GM23248 (cell line): ENCODE measurements at places on chromosomes 1 and 21.
A peak's percentile ranks its signal among the peaks of the same experiment; 100 is the strongest.

- peaks cover 16% of the 10 kb centered on the region for H3K4me1 ChIP-seq
- H3K27me3 ChIP-seq, result no peaks in the 10 kb centered on the region
- no peak overlapping the region for H3K27ac ChIP-seq
- no peak overlapping the region for H3K4me3 ChIP-seq
These were observed 129.2 kb downstream of the PSMG1 start for GRCh38 chr21:39054066-39054465.

DNA sequence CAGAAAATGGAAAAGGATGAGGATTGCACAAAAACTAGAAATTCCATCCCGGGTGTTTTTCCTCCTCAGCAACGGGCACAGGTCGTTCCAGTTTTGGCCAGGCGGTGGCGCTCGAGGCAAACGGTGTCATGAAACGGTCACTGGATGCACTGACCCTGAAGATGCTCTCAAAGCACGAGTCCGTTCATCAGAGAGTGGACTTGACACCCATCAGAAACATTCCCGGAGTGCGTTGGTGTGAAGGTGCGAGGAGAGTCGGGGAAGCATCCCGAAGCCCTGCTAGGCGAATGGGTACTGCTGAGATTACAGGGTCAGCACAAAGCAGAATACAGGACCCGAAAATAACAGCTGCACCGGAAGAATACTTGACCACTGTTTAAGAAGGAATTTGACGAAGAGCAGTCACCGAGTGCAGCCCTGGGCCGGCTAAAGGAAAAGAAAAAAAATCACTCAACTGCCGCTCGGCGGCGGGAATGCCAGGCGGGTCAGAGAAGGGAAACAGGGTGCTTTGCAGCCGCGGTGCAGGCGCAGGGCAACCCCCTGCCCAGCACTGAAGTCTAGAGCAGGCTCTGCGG, 71.7 kb upstream of the ETS2 start:
- H3K27ac ChIP-seq, result no peak overlapping the region
- H3K36me3 ChIP-seq, result no peaks in the 10 kb centered on the region
- peak; percentile 70 for DNase-seq
- no peak overlapping the region for H3K4me3 ChIP-seq
- H3K27me3 ChIP-seq, result no peaks in the 10 kb centered on the region
- peaks cover 14% of the 10 kb centered on the region for H3K4me1 ChIP-seq

GRCh38 chr1:232990176-232991128, 40.0 kb downstream of the NTPCR start:
- DNase-seq, result no peak
- H3K27me3 ChIP-seq, result no peaks in the 10 kb centered on the region
- no peak overlapping the region for H3K27ac ChIP-seq
- 0 out of 2 replicates have a peak, but pooled peaks cover 8% of the 10 kb centered on the region for H3K4me1 ChIP-seq
- no peak overlapping the region for H3K4me3 ChIP-seq
- H3K36me3 ChIP-seq, result peaks cover 6% of the 10 kb centered on the region; the same call in 1 of the 2 replicates

DNA sequence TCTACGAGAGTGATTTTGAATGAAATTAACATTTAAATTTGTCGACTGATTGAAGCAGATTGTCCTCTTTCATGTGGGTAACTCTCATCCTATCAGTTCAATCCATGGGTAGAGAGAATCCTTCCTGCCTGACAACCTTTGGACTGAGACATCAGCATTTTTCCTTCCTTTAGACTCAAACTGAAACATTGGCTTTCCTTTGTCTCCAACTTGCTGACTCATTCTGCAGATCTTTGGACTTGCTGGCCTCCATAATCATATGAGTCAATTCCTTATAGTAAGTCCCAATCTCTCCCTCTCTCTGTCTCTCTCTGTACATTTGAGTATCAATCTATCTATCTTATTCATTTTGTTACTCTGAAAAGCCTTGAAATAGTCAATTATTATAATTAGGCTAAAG, 416.7 kb downstream of the LRRIQ3 start:
- no peaks in the 10 kb centered on the region for H3K27me3 ChIP-seq
- H3K4me3 ChIP-seq, result no peak overlapping the region
- no peak overlapping the region for H3K27ac ChIP-seq
- H3K36me3 ChIP-seq, result no peaks in the 10 kb centered on the region
- DNase-seq, result no peak

- H3K27ac ChIP-seq, result no peak overlapping the region
- no peaks in the 10 kb centered on the region for H3K36me3 ChIP-seq
- no peaks in the 10 kb centered on the region for H3K4me1 ChIP-seq
- DNase-seq, result no peak
These were observed 9.4 kb upstream of the GPR161 start for GRCh38 chr1:168146160-168146539.

- no peak for DNase-seq
- H3K4me3 ChIP-seq, result no peak overlapping the region
- H3K27me3 ChIP-seq, result peaks cover 3% of the 10 kb centered on the region; the same call in 1 of the 2 replicates
- H3K36me3 ChIP-seq, result no peaks in the 10 kb centered on the region
- no peaks in the 10 kb centered on the region for H3K4me1 ChIP-seq
These were observed 60.4 kb upstream of the VTCN1 start for GRCh38 chr1:117271129-117271528.

DNA sequence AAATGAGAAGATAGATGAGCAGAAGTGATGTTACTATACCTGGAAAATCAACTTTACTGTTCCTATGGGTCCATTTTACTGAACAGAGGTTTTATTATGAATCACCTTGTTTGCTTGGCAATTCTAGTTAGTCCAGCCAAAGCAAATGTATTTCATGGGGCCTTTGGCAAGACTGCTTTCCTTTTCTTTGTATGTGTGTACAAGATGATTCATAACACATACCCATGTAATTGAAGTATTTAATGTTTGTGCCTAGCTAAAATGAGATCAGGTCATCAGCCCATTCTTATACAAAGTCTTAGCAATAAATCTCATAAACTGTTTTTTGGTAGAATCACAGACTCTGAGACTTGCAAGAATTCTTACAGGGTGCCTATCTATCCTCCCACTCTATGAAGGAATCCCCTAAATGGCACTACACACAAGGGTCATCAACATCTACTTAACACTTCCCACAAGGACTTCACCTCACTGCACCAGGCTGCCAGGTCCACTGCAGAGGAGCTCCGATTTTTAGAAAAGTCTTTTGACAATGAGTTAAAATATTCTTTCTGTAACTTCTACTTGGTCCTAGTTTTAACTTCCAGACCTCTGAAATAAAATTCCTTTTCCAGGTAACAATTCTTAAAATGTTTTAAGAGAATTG, 58.5 kb downstream of the LPAR3 start:
- H3K27me3 ChIP-seq, result no peaks in the 10 kb centered on the region
- H3K4me1 ChIP-seq, result peaks cover 4% of the 10 kb centered on the region; the same call in 1 of the 2 replicates
- H3K4me3 ChIP-seq, result no peak overlapping the region
- no peak overlapping the region for H3K27ac ChIP-seq

- no peaks in the 10 kb centered on the region for H3K36me3 ChIP-seq
- no peaks in the 10 kb centered on the region for H3K27me3 ChIP-seq
- no peak for DNase-seq
- no peak overlapping the region for H3K27ac ChIP-seq
- no peaks in the 10 kb centered on the region for H3K4me1 ChIP-seq
- no peak overlapping the region for H3K4me3 ChIP-seq
These were observed 34.7 kb upstream of the C1orf115 start for GRCh38 chr1:220655509-220655908.

GRCh38 chr1:12595757-12596006, 22.3 kb downstream of the DHRS3 start:
- peak overlapping the region; percentile 99 for H3K27ac ChIP-seq
- no peaks in the 10 kb centered on the region for H3K36me3 ChIP-seq
- DNase-seq, result no peak
- H3K27me3 ChIP-seq, result no peaks in the 10 kb centered on the region
- peaks cover 35% of the 10 kb centered on the region for H3K4me1 ChIP-seq
- peak overlapping the region; percentile 67 for H3K4me3 ChIP-seq

DNA sequence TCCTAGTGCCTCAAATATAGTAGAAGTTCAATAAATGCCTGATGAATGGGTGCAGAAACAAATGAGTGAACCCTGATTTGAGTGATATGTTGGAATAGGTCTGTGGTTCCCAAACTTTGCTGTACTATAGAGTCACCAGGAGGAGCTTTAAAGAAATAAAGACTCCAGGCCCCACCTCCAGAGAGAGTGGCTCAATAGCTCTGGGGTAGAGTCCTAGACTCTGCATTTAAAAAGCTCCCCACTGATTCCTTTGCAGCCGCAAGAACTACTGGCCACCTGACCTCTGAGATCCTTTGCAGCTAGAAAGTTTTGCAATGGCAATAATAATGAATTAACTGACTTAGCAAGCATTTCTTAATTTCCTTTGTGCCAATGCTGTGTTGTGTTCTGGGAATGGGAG, 20.9 kb downstream of the TCHHL1 start:
- H3K36me3 ChIP-seq, result no peaks in the 10 kb centered on the region
- no peaks in the 10 kb centered on the region for H3K4me1 ChIP-seq
- no peak overlapping the region for H3K4me3 ChIP-seq
- no peak overlapping the region for H3K27ac ChIP-seq
- no peak for DNase-seq
- peaks cover 29% of the 10 kb centered on the region for H3K27me3 ChIP-seq

DNA sequence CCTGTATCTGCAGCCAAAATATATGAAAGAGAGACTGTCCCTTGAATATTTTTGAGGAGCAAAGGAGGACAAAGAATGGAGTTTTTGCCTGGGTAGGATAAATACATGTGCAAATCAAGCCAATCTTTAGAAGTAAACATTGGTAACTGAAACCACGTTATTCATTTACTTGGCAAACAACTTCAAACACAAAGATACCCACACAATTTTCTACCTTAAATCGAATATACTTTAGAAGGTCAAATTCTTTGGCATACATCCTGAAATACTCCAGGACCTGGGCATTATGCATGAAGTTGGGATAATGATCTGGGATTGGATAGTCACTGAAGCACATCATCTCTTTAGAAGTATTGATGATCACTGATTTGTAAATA, 9.6 kb downstream of the FMO5 start:
- no peak overlapping the region for H3K27ac ChIP-seq
- H3K4me1 ChIP-seq, result no peaks in the 10 kb centered on the region
- no peak overlapping the region for H3K4me3 ChIP-seq
- no peak for DNase-seq
- H3K27me3 ChIP-seq, result no peaks in the 10 kb centered on the region
- H3K36me3 ChIP-seq, result no peaks in the 10 kb centered on the region

GRCh38 chr1:96206451-96206850, 515.1 kb upstream of the PTBP2 start:
- H3K27me3 ChIP-seq, result no peaks in the 10 kb centered on the region
- H3K27ac ChIP-seq, result no peak overlapping the region
- H3K4me1 ChIP-seq, result no peaks in the 10 kb centered on the region
- H3K4me3 ChIP-seq, result no peak overlapping the region

- peaks cover 18% of the 10 kb centered on the region for H3K4me1 ChIP-seq
- H3K27ac ChIP-seq, result no peak overlapping the region
- H3K36me3 ChIP-seq, result no peaks in the 10 kb centered on the region
- no peak for DNase-seq
- H3K27me3 ChIP-seq, result no peaks in the 10 kb centered on the region
These were observed 63.4 kb upstream of the PPP2R5A start for GRCh38 chr1:212221801-212222200.

GRCh38 chr1:236280438-236281197, 1.1 kb downstream of the ERO1B start:
- no peak overlapping the region for H3K27ac ChIP-seq
- peak overlapping the region; percentile 91 for H3K4me3 ChIP-seq
- no peaks in the 10 kb centered on the region for H3K36me3 ChIP-seq
- H3K4me1 ChIP-seq, result no peaks in the 10 kb centered on the region; the same call in 1 of the 2 replicates
- DNase-seq, result no peak
- H3K27me3 ChIP-seq, result peaks cover 24% of the 10 kb centered on the region; the same call in 1 of the 2 replicates

DNA sequence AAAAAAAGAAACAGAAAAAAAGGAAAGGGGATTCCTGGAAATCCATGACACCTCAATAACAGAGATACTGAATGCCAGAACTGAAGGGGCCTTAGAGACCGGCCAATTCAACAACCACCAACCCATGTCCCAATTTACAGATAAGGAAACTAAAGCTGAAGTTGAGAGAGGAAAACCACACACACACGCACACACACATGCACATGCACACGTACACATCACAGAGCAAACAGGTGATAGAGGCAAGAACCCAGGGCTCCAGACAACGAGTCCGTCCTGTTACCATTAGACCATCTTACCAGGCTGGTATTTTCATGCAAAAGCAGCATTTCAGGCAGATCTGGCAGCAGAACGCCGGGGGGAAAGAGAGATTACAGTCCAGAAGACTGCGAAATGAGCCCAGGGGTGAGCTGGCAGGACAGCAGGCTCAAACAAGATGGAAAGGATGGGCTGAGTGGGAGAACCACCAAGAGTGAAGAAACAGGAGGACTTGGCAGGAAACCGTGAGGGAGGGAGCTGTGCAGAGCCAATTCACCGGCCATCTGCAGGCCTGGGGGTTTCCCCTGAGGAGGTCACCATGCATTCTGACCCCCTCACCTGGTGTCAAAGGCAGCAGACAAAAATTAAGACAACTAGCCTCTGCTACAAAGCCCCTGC, 43.5 kb downstream of the PAFAH2 start:
- H3K27me3 ChIP-seq, result no peaks in the 10 kb centered on the region
- DNase-seq, result peak; percentile 8
- H3K36me3 ChIP-seq, result no peaks in the 10 kb centered on the region
- H3K4me3 ChIP-seq, result no peak overlapping the region
- H3K4me1 ChIP-seq, result peaks cover 23% of the 10 kb centered on the region
- H3K27ac ChIP-seq, result no peak overlapping the region

- no peak overlapping the region for H3K27ac ChIP-seq
- H3K4me1 ChIP-seq, result peaks cover 9% of the 10 kb centered on the region
These were observed 50.8 kb upstream of the PODN start for GRCh38 chr1:53011175-53011574.

- H3K4me3 ChIP-seq, result no peak overlapping the region
- H3K27me3 ChIP-seq, result no peaks in the 10 kb centered on the region
- H3K27ac ChIP-seq, result no peak overlapping the region
- H3K4me1 ChIP-seq, result no peaks in the 10 kb centered on the region
- no peak for DNase-seq
These were observed 20.1 kb downstream of the BCAS2 start for GRCh38 chr1:114561333-114561732.

GRCh38 chr1:70319750-70320149, 34.8 kb downstream of the ANKRD13C start:
- peak overlapping the region; percentile 25 for H3K4me3 ChIP-seq
- peak; percentile 77 for DNase-seq
- H3K4me1 ChIP-seq, result peaks cover 16% of the 10 kb centered on the region
- no peaks in the 10 kb centered on the region for H3K27me3 ChIP-seq
- peak overlapping the region; percentile 60 for H3K27ac ChIP-seq

DNA sequence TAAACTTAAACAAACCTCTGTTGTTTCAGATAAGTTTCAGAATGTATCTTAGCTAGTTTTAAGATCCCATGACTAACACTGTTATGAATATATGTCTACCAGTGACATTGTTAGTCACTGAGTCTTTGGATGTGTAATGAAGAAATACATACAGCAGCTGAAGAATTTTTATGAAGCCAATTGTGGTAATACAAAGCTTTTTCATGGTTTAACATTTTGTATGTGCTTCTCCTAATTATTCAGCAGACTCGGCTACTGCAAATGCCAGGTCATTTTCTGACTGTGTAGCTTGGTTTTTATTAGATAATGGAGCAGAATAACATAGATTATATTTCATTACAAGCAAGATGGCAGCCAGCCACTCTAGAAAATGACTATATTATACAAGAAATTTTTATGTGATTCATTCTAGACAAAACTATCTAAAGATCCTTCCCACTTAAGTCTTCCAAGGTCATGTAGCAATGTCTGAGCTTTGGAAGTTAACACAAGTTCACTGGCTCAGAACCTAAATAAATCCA, 147.8 kb downstream of the TNFSF18 start:
- H3K27me3 ChIP-seq, result no peaks in the 10 kb centered on the region
- H3K4me3 ChIP-seq, result peak overlapping the region; percentile 3; the same call in 1 of the 2 replicates
- H3K27ac ChIP-seq, result peak overlapping the region; percentile 72
- no peaks in the 10 kb centered on the region for H3K36me3 ChIP-seq
- H3K4me1 ChIP-seq, result peaks cover 74% of the 10 kb centered on the region
